ENCODE measurements at places on chromosomes 4 and X.

GRCh38 chr4:69823481-69824186 is 36.3 kb downstream of the SULT1E1 start:
- DNase-seq: no peak

DNA sequence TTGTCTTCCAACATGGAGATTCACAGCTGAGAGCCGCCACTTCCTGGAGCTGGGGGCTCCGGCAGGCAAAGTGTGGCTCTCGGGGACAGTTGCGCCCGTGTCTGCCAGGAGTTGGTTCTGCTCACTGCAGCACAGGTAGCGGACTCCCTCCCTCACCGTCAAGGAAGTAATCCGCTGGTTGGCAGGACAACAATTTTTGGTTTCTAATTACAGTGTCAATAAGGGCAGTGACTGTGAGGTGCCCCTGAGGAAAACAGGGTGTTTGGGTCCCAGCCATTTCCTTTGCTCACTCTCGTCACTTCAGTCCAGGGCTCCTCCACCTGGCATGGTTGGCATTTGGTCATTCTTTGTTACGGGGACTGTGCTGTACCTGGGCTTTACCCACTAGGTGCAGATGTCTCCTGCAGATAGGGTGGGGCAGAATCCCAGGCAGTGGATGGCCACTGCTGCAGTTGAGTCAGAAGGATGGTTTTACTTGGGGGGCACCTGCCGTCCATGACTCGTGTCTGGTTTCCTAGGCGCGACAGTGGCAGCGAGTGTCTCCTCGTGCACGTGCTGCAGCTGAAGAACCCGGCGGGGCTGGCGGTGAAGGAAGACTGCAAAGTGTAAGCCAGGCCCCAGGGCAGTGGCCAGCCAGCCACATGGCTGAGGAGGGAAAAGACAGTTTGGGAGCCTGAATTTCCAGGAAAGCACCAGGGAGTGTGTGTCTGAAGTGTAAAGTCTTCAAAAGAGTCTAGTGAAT is 32.1 kb upstream of the CLCN4 start:
- DNase-seq: no peak

- DNase-seq: no peak
Measured at GRCh38 chr4:17236686-17237085, 275.2 kb downstream of the QDPR start.

- DNase-seq: no peak
Measured at GRCh38 chr4:180539284-180539683, 1703.9 kb upstream of the TENM3 start.

DNA sequence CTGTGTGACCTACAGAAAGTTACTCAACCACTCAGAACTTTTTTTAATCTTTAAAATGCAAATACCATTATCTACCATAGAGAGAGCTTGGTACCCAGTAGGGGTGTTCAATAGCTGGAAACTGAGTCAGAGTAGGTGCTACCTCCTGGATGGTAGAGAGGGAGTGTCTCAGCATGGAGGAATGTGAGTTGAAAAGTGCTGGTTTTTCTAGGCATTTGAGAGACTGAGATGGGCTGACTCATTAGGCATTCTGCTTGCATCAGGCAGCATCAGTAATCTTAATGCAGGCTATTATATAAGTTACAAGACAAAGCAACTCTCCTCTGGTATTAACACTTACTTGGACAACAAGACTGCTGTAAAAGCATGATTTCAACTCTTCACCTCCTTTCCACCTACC is 70.9 kb upstream of the ARHGEF9 start:
- DNase-seq: no peak

DNA sequence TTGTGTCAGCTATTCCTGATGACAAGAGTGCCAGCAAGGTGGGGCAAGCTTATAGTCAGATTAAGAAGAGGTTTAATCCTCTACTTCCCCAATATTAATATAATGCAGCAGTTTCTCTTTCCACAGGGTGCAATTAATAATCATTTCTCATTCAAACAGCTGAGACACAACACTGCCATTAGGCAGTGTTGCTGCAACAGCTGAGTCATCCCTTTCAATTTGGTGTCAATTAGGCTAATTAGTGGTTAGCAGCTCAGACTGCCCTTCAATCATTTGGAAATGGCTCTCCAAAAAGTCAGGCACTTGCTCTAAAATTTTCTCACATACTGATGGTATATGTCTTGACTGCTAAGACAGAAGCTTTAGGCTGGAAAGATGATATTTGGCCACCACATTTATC is 265.7 kb upstream of the FAM241A start:
- no peak for DNase-seq

DNA sequence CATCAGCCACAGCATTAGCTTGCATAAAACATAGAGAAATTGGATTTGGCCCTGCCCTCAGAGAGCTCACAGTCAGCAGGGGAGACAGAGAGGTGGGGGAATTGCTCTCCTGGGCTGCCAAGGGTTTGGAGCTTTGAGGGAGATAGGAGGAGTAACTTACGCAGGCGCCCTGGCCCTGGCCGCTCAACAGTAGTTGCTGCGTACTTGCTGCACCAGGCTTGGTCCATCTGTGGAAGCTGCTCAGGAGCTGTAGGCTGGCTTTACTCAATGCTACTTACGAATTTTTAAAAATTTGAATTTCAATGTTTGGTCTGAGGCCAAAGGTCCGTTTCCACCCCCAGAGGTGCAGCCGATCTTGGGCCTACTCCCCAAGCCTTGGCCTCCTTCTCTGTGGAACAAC is 83.3 kb downstream of the CPZ start:
- no peak for DNase-seq

DNA sequence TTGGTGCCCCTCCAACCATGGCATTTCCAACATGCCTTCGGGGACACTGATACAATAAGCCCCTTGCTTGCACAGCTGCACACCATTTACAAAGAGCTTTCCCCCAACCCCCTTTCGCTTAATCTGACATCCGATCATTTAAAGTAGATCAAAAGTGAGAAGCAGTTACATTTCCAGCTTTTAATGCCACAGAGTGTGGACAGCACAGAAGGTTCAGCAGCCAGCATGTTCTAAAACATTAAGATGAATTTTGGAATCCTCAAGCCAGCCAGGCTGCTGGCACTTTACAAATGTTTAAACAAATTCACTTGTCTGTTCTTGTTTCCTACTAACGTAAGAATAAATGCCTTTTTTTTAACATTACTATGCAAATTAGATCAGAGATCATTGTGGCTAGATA is 284.4 kb upstream of the LDB2 start:
- no peak for DNase-seq

GRCh38 chrX:46642145-46642544 is 68.6 kb downstream of the CHST7 start:
- DNase-seq: no peak

DNA sequence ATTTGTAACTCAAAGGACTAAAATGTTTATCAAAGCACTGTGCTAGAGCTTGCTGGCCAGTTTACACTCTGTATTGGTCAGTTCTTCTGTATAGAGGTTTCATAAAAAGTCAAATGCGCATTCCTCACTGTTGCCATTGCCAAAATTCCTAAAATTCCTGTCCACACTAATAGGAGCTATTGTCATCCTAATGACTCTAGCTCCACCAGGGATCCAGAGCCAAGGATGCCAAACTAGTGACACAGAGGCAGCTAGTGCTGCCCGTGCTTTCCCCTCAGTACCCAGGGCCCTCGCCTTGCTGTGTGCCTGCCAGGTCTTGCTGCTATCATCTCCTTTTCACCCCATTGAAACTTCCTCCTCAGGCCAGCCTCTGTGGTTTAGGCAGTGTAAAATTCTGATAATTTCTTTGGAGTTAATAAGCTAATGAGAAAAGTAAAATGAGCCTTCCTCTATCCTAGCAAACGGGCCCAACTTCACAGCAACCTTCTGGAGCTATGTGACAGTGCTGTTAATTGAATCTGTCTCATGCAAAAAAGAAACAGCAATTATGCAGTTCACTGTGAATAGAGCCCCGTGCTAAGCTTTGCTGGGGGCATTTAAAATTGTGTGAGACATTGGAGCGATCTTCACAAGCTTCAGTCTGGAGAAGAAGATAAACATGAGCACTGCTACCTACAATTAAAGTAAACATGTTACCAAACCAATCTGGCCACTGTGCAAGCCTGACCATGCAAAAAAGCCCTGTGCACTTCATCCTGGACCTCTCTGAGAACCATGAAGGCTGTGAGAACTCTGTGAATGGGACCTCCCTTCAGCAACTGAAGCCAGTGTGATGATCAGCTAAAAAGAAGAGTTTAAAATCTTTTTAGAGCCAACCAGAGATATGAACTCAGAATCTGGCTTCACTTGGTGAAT is 43.1 kb upstream of the FGF2 start:
- no peak for DNase-seq

GRCh38 chrX:153885208-153885787 is 675 bp downstream of the L1CAM start:
- no peak for DNase-seq

- no peak for DNase-seq
Measured at GRCh38 chr4:55396308-55397125, 760 bp downstream of the TMEM165 start.

DNA sequence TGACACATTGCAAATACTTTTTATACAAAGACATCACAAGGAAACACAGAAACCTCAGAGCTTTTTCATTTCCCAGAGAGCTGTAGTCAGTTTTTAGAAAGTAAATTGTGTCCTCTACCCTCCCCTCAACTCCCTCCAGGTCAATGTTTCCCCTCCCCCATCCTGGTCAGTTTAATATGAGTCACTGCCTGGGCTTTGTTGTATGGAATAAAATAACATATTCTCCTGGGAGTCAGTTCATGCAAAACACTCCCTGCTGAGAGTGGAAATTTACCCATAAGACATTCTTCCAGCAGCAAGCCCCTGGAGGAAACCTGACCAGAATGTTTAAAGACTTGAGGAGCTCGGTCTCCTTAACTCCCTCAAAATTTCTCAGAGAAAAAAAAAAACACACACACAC is 270.1 kb upstream of the LDB2 start:
- DNase-seq: no peak

DNA sequence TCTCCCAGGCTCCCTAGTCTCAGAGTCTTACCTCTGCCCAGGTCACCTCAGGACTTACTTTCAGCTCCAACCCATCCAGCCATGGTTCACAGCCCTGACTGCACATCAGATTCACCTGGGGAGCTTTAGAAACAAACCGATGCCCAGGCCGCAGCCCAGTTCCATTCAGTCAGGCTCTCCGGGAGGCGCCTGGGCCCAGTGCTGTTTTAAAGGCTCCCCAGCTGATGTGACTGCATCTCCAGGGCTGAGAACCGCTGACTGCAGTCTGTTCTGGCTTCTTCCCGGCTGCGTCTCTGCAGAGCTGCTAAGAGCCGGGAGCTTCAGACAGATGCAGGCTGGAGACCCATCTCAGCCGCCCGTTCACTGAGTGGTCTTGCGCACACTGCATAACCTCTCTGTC is 44.4 kb upstream of the LGI2 start:
- no peak for DNase-seq

GRCh38 chr4:42480281-42480680 is 83.0 kb downstream of the SHISA3 start:
- DNase-seq: no peak

DNA sequence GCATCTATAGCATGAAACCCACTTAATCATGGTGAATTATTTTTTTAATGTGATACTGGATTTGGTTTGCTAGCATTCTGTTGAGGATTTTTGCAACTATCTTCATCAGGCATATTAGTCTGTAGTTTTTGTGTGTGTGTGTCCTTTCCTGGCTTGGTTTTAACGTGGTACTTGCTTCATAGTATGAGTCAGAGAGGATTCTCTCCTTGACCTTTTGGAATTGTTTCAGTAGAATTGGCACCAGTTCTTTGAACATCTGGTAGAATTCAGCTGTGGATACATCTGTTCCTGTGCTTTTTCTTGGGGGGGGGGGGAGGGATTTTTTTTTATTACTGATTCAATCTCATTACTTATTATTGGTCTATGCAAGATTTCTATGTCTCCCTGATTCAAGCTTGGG is 232.0 kb upstream of the KLF8 start:
- no peak for DNase-seq

- DNase-seq: no peak
Measured at GRCh38 chr4:15428611-15429010, 778 bp downstream of the C1QTNF7 start.

DNA sequence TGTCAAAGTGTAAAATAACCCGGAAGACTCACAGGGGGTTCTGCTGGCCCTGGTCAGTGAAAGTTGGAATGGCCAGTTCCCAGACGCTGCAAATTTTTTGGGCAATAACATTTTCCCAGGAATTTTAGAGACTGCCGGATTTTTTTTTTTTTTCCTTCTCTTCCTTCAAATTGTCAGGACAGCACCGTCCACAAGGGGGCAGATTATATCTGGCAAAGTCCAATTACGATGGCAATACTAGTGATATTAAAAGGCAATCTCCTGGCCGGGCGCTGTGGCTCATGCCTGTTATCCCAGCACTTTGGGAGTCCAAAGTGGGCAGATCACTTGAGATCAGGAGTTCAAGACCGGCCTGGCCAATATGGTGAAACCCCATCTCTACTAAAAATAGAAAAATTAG is 20.5 kb downstream of the SLC25A5 start:
- no peak for DNase-seq

- DNase-seq: no peak
Measured at GRCh38 chrX:1316527-1316926, 20.1 kb upstream of the IL3RA start.

DNA sequence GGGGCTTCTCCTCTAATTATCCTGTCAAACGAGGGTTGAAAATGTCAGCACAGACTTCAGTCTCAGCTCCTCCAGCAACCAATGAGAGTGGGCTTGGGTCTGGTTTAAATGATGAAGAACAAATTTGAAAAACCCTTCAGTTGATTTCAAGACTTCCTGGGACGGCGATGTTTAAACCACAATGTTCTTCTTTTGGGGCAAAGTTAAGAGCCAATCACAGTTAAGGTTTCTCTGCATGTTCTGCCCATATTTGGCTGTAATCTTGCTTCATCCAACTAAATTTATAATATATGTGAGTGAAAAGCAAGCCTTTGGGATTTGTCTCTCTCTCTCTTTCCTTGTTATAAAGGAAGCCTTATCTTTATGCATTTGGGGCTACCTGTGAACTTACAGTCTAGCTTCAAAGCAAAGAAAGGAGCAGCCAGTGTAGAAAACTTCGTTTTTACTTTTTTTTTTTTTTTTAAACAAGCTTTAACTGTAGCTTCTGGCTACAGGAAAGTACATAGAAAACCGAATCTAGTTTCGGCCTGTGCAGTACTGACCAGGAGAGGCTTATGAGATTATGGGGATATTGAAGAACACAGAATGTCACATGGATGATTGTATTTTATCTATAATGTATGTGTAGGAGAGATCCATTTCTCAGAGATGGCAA is 46.8 kb upstream of the FAM9C start:
- DNase-seq: no peak

DNA sequence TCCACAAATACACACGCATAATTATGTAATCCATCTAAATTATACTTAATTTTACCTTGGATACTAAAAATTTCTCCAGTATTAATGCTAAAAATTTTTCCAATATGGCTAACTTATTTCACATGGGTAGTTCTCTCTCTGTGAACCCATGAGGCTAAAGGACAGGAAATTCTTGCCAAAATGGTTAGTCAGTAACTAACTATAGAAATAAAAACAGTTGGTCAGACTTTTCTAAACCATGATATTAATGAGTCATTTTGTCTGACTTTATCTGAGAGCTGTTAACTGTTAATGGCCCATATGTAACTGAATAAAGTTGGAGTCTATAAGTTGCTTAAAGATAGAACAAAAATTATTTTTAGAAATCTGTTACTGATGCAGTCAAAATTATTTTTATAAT is 549.4 kb downstream of the TLL1 start:
- no peak for DNase-seq

- no peak for DNase-seq
Measured at GRCh38 chr4:2059726-2060602, 837 bp downstream of the NAT8L start.

GRCh38 chr4:155612074-155612473 is 54.6 kb upstream of the GUCY1A1 start:
- DNase-seq: no peak
